Activated CD8-positive, alpha-beta memory T cell treated with anti-CD3 and anti-CD28 coated beads for 48 hours (primary cell): ENCODE measurements at places on chromosomes 6 and 20.

DNA sequence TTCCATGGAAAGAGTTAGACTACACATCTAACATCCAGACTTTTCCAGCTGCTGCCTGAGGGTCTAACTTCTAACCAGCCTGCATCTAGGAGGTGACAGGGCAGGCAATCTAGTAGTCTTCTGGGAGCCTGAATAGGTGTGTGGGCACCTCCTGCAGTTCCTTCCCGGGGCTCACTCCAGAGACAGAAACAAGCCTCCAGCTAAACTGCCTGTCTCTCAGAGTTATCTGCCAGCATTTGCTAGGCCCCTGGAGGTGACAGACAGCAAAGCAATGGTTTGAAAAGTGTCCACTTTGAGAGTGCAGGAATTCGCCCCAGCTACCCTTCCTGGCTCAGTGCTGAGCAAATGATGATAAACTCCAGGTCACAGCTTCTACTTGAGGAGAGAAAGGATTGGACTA lies 240.5 kb upstream of the PRSS16 start:
- DNase-seq = no peak

DNA sequence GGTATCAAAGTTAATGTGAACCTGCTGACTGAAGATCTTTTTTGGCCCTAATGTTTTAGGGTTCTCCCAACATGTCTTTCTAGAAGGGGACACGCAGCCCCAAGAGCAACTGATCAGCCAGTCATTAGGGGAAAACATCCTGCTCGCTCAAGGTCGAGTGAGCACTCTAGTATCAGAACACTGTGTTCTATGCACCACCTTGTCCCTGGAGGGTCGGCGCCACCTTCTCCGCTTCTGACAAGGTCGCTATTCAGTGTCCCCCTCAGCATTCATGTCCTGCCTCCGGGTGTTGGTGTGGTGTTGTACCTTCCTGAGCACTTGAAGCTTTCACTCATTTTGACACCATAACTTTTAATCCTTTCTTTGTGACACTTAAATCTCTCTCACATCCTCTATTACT lies 331.2 kb upstream of the KCNQ5 start:
- DNase-seq = no peak

- no peak for DNase-seq
Measured at GRCh38 chr6:122049341-122049740, 350.1 kb upstream of the HSF2 start.

- DNase-seq = no peak
Measured at GRCh38 chr20:41664584-41664983, 46.4 kb upstream of the CHD6 start.

- no peak for DNase-seq
Measured at GRCh38 chr6:46453216-46453615, 38.0 kb downstream of the RCAN2 start.

- no peak for DNase-seq
Measured at GRCh38 chr6:45712786-45713185, 302.9 kb downstream of the CLIC5 start.

- DNase-seq = no peak
Measured at GRCh38 chr20:50694379-50695134, 3.2 kb upstream of the RIPOR3 start.

DNA sequence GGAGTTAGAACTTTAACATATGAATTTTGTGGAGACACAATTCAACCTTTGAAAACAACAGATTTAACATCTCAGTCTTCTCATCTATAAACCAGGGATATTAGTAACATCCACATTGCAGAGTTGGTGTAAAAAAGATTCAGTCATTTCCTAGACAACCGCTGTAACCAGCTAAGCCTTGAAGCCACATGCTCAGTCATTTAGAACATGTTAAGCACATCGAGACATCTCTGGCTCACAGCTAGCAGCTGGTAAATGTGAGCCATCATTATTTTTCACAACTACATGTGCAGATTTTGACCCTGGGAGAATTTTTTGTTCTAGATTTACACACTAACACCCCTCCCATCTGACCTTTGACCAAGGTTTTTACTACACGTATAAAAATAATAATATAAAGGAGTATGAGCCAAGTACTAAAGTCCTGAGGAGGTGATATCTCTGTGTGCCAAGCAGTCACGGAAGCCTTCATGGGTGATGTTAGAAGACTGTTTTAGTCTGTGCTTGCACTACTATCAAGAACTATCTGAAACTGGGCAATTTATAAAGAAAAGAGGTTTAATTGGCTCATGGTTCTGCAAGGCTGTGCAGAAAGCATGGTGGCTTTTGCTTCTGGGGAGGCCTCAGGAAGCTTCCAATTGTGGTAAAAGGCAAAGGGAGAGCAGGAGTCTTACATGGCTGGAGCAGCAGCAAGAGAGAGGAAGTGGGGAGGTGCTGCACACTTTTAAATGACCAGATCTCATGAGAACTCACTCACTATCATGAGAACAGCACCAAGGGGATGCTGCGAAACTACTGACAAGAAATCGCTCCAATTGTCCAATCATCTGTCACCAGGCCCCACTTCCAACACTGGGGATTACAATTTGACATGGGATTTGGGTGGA lies 48.7 kb upstream of the IL20RA start:
- no peak for DNase-seq

DNA sequence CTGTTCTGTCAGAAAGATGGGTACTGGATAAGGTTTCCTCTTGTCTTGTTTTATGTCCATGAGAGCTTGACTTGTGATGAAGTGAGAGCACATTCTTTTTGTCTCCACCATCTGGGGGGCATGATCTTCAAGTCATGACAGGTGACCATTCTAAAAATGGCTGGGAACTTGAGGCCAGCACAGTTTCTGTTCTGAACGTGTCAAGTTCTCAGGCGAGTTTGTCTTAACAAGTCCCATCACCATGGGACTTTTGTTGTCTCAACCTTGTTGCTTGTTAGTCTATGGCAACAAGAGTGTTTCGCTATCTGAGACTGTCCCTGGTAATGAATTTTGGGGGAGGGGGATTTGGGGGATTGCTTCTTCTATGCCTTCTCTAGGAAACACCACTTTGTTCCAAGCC lies 25.6 kb upstream of the ENPP4 start:
- no peak for DNase-seq
